ENCODE measurements at places on chromosomes 2 and 18.

GRCh38 chr2:65799141-65799854 lies 366.9 kb upstream of the SPRED2 start:
- no peak for DNase-seq

DNA sequence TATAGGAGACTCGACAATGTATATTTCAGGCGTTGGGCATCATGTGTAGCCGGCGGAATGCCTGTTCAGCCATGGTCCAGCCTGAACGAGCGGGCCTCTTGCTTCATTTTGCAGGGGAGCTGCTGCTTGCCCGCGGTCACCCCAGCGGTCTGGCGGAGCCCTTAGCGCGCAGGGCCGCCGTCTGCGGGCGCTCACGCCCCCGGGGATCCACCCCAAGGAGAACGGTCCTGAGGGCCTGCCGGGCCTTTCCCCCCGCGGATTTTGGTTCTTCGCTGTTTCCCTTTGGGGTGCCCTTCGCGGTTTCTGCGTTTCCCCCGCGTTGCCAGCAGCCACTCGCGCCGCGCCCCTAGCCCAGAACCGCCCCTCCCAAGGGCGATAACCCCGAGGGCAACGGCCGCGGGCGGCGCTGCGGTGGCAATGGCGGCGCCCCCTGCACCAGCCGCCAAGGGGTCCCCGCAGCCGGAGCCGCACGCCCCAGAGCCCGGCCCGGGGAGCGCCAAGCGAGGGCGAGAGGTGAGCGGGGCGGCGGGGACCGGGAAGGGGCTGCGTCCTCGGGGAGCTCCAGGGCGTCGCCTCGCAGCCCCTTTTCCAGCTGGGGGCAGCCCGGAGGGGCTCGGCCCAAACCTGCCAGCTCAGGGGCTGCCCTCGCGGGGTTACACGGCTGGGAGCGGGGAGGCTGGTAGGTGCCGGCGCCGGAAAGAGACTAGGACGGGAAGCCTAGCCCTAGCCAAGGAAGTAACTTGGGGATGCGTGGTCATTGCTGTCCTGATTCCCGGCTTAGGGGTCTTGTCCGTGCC lies at the start of gene MFSD2B:
MFSD2B (plus strand) TSS at position 406 of the 797 bp plus-strand sequence; CDS start at position 418, 12 bp downstream.
- DNase-seq, result no peak

DNA sequence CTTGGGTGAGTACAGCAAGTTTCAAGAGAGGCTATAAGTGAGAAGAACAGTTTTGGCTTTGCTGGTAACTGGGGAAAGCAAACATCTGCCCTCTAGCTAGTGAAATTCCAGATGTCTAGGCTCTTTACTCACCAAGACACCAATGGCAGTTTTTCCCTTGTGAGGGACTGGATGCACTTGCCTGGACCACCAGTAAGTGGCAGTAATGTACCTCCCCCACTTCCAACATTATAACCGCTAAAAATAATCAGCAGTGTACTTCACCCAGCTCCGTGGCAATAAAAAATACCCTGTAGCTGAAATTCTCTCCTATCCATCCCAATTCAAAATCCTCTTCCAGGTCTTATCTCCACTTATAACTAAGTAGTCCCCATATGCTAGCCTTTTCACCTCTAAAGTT lies 383.9 kb downstream of the ARHGAP15 start:
- DNase-seq, result no peak

- no peak for DNase-seq
Observed at GRCh38 chr2:172995323-172996244, 80.1 kb upstream of the MAP3K20 start.

DNA sequence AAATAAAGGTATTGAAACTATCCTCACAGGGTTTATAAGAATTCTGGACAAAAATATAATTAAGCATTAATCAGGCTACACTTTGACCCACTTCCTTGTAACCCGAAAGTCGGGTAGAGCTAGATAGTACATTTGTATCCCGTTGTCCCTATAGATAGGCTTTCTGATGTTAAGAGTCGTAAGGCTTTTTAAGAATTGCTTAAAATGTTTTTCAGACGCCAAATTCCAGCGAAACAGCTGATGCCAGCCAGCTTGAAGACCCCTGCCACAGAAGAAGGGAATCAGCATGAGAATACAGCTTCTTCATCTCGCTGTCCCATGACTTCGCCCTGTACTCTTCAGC lies 962 bp upstream of the GPR155 start:
- DNase-seq, result no peak

GRCh38 chr18:36862182-36862581 lies 33.3 kb downstream of the KIAA1328 start:
- DNase-seq, result no peak

DNA sequence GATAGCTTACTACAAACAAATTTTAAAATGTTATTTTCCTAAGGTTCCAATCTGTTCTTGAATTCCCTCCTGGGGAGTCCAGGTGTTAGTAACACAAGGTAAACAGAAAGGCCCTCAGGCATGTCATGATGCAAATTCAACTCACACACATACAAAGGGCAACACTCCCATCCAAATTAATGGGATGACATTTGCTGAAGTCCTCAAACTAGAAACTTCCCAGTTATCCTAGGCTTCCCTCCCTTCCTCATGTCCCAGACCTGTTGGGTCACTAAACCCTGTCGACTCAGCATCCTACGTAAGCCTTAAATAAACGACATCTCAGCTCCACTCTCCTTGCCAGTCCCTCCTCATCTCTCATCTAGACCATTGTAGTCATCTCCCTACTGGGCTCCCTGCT lies 85.1 kb downstream of the GREB1L start:
- no peak for DNase-seq

DNA sequence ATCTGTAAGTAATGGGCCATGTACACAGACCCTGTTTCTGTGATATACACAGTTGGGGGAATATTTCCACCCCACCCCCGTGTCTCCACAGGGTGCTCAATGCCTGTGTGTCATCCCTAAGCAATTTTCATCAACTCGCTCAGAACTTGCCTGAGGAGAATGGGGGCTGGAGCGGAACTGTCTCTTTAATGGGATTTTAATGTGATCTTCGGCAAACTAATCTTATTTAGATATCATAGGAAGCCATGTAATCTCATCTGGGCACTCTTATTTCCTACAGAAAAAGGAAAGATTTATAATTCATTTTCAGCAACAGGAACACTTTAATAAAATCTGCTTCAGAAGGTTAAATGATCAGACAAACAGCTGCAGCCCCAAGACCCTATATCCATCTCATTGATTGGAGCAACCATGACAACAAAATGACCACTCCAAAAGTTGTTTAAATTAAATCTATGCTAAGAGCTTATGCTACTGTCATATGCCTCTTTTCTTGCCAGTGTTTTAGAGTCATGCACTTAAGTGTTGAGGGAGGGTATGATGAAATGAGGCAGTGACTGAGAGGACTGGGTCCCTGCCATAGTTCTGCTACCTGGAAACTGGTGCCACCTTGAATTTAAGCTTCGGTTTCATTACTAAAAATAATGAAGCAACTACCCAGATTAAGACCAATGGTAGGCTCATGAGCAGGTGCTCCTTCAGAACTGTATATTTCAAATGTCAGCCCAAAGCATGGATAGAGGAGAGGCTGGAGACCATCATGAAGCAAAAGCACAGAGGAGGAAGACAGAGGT lies 183.1 kb upstream of the DDX18 start:
- DNase-seq, result no peak

DNA sequence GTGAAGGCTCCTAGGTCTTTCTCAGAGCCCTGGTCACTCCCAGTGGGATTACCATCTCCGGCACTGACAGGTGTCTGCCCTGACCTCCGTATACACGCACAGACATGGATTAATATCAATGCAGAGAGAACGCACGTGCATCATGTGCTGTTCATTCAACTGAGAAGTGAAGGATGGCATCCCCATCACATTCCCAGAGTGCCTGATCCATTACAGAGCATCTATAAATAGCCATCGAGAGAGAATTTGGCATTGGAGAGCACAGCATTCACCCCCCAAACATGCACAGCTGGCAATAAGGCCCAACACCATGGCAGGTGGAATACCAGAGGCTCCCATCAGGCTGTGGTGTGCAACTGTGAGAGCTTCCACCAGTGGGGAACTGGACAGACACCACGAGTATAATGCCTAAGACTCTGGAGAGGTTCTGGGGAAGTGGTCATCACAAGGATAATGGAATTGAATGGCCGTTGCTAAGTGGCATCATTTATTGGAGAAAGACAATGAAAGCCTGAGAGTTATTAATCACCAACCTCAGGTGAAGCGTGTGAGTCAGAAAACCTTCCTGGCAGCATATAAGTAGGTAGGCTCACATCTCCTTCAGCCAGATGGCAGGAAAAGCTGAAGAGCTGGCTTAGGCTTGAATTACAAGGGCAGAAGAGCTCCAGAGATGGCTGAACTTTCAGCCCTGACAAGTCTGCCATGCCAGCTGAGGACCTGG lies 244.5 kb upstream of the ID2 start:
- no peak for DNase-seq

DNA sequence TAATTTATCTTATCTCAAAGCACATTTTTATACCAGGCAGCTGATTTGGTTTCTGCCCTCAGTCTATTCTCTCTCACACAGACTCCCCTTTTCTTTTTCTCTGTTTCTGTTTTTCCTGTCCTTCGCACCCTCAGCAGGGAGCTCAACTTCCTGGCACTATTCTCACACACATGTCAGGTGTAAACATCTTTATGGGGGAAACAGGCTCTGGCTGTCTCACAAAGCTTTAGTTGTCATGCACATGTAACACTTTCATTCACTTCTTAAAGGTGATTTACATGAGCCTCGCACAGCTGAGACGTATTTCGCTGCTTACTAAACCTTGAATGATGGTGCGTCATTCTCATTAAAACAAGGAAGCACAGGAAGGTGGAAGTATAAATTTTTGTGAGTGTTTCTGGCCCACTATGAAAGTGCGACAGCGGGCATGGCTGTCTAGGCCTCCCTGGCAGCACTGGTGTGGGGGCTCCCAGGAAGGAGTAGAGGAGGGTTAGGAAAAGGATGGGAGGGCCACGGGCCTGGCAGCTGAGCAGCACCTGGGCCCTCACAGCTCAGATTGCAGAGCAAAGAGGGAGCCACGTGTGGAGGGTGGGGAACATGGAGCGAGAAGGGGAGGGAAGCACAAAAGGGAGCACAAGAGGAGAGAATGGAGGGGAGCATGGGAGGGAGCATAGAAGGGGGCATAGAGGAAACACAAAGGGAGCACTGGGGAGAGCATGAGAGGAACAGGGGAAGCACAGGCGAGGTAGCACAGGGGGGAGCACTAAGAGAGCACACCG lies 46.2 kb upstream of the SNTG2 start:
- DNase-seq, result no peak

DNA sequence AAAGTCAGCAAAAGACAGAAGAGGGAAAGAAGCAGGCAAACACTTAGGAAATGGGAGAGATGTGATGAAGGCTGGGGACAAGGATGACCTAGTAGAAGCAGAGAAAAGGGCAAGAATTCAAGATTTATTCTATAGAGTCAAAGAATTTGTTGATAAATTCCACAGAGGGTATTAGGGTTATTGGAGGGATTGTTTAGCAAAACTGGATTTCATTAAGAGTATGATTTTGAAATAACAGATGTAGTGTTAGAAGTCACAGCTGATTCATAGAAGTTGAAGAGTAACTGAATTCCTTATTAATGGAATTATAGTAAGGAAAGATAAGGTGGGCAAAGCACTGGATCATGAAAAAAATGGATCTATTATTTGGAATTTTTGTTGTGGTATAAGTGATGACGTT lies 48.6 kb downstream of the CEP192 start:
- DNase-seq, result no peak

GRCh38 chr2:237806334-237806733 lies 7.8 kb downstream of the RBM44 start:
- DNase-seq, result no peak

DNA sequence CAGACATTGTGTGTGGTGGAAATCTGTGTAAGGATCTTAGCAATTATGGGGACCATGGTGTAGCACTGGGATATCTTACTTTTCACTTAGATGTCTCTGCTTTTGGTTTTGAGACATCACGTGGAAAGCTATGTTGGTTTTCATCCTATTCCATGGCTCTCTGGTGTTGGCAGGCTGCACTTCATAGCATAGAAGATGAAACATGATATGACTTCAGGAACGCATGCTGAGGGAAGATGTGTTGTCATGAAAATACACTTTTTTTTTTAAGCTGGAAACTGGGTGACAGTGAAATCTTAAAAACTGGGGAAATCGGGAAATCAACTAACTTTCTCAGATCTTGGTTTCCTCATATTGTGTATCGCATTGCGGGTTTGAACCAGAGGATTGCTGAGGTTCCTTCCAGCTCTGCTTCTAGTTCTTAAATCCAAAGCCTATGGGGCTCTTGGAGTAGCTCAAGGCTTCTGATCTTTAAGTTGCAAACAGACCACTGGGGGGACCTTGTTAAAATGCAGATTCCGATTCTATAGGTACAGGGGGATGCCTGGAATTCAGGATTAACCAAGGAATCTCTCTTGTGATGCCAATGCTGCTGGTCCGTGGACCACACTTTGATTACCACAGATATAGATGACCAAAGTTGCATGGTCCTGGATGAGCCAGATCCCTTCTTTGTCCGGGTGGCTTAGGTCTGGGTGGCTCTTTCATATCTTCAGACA lies 160.7 kb downstream of the SH3RF3 start:
- no peak for DNase-seq

DNA sequence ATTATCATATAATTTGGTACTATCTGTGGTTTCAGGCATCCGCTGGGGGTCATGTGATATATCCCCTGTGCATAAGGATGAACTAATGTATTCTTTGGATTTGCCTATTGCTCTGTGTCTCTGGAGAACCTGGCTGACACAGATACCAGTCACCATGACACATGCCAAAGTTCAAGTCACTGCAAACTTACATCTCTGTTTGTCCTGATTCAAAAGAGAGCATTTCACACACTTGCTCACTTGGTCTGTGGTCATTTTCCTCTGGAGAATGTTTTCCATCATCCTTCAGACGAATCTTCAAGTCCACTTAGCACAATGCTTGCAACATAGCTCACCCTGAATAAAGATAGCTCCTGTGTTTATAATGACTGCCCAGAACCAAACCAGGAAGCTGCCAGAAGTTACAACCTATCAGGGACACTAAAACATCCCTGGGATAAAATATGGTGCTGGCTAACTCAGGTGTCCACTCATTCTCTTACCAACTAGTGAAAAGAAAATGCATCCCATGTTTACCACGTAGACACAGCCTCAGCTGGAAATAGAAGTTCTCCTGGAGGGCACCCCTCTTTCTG lies 18.1 kb downstream of the SULT1C3 start:
- DNase-seq, result no peak

DNA sequence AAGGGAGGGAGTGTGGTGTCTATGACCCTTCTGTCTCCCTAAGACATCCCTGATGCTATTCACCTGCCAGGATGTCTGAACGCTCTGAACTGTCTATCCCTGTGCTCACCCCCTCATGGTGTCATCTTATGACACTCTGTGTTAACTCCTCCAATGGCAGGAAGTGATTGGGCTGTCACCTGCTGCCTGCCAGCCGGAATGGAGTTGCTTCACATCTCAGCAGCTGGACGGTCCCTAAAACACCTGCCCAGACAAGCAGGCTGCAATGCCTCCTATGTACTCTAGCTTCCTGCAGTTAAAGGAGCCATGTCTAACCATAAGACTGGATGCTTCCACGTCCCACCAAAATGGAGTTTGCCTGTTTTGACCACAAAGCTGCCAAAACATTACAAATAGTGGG lies 99.9 kb downstream of the CPO start:
- no peak for DNase-seq

DNA sequence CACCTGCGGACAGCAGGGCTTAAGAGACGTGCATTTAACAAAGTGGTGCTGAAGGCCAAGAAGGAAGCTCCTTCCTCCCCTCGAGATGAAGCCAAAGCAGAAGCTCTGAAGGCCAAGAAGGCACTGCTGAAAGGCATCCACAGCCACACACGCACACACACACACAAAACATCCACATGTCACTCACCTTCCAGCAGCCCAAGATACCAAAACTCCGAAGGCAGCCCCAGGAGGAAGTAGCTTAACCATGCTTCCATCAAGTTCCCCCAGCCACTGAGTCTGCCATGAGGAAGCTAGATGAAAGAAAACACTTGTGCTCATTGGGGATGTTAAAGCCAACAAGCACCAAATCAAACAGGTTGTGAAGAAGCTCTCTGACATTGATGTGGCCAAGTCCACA lies 175.7 kb upstream of the POU3F3 start:
- no peak for DNase-seq

All from stimulated activated CD4-positive, alpha-beta T cell treated with anti-CD3 and anti-CD28 coated beads, Interleukin-15, amount 100 ng/mL, for 48 hours (primary cell).